SW 1271 (cell line): ENCODE measurements at places on chromosomes 13 and 19.

GRCh38 chr19:12202250-12202649 is 39.4 kb downstream of the ZNF136 start:
- no peak for DNase-seq

DNA sequence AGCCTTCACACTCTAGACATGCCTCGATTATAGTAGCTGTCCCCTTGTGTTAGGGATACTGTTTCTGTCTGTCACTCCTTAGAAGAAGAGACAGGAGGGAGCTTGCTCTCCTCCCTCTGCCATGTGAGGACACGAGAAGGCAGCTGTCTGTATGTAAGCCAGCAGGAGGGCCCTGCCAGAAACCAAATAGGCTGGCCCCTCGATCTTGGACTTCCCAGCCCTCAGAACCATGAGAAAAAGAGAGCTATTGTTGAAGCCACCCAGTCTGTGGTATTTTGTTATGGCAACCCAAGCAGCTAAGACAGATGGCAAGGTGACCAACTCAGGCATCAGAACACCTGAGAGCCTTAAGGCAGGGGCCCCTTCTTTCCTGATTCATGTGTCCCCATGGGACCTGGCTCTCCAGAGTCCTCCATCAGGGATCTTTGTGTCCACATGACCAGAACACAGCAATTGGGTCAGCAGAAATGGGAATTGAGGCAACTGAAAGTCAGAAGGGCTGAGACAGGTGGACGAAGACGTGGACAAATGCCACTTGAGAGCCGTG is 65.6 kb upstream of the NPAS1 start:
- DNase-seq = no peak

- no peak for DNase-seq
Observed at GRCh38 chr13:20711301-20712044, 8.0 kb downstream of the IL17D start.

DNA sequence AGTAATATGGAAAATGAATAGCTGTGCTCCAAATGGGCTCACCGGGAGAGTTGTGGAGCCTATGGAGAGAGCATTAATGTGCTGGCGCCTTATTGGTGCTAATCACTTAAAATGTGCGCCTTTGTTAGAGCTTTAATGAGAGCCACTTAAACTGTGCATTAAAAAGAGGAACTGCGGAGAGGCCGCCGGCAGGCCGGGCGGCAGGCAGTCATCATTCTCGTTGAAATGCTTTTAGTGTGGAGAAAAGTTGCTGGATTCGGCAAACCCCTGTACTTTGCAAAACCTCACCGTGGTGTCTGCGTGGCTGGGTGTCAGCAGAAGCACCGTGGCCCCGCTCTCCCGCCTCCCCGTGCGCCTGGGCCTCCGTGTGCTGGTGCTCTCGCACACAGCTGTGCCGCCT is 105.5 kb downstream of the KDM4B start:
- no peak for DNase-seq

DNA sequence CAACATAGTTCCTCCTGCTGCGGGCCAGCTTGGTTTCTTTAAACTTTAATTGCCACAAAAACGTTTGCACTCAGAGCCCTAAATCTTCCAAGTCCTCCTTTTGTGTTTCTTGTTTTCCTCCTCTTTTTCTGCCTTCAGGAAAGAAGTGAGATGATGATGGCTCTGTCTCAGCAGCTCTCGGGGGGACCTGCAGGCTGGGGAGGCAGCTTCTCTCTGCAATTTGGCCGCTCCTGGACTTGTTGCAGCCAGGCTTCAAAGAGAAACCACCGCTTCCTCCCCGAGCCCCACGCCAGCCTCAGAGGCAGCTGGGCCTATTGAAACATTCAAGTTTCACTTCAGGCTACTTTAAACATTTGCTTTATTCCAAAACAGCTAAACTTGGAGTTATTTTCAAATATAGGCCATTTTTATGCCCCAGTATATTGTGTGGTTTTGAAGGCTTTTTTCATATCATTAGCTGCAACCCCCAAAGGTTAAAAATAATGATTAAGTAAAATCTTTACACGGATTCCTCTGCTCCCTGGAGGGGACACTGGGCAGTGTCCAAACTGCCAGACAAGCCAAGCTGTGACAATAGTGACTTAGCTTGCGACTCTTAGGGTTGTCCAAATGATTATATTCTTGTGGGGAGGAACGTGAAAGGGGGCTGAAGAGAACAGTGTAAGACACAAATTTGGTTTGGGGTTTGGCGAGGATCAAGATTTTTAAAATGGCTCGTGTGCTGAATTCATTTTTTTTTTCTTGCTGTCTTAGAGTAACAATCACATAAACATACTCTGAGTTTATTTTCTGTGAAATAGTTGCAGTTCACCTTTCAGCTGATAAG is 330.8 kb downstream of the DLEU7 start:
- DNase-seq = no peak

DNA sequence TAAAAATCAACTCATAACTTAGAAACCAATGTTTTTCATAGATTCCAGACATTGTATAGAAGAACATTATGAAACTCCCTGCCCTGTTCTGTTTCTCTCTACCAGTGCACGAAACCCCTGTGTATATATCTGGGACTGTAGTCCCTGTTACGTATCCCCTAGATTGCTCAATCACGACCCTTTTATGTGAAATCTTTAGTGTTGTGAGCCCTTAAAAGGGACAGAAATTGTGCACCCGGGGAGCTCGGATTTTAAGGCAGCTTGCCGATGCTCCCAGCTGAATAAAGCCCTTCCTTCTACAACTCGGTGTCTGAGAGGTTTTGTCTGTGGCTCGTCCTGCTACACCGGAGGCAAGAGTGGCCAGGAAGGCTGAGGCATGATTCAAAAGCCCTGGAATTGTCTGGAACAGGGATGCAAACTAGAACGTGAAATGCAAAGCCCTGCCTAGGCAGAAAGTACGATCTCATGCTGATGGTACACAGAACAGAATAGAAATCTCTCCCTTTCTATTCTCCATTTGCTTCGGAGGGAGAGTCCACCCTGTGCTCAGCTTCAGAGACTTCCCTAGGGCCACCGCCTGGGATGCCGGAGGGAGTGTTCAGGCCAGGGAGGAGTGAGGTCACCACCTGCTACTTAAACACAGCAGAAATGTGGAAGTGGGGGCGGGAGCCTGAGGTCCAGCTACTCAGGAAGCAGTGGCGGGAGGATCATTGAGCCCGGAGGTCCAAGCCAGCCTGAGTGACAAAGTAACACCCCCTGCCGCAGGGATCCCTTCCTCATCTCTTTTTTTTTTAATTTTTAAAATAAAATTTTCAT is 758 bp upstream of the ZNF888 start:
- DNase-seq = no peak

- no peak for DNase-seq
Observed at GRCh38 chr19:13079542-13079986, 23.1 kb downstream of the LYL1 start.

GRCh38 chr19:39347332-39348164 is 5.3 kb downstream of the SAMD4B start:
- no peak for DNase-seq

GRCh38 chr19:50522881-50523280 is 9.2 kb upstream of the ASPDH start:
- no peak for DNase-seq

GRCh38 chr13:23427342-23427843 is 6.1 kb downstream of the SACS start:
- DNase-seq = no peak

DNA sequence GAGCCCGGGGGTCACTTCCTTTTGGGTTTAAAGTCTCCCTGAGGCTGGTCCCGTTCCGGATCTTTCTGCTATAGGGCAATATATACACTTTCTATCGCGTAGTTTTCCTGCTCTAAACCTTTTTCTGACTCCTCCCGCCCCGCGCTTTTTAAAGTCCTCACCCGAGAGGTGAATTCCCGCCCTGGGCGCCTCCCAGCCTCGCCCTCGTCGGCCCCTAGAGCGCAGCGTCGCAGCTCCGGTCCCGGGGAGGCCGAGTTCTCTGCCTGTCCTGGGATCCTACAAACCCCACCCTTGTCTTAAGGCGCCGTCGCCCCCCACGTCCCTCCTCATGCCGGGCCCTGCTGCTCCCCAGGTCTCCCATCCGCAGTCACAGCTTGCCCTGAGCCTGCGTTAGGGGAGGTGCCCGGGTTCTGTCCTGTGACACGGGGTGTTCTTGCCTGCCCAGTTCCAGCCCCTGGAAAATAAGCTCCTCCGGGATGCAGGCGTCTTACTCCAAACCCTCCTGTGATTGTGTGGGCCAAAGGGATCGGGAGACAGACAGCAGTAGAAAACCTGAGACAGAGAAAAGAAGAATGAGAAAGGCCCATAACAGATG is 491 bp downstream of the ZNF525 start:
- DNase-seq = no peak

- no peak for DNase-seq
Observed at GRCh38 chr19:5452594-5453565, 2.3 kb upstream of the ZNRF4 start.

- peak; percentile 26 for DNase-seq
Observed at GRCh38 chr13:113216254-113217048, 7.0 kb downstream of the CUL4A start.

- no peak for DNase-seq
Observed at GRCh38 chr19:31570718-31571117, 221.5 kb upstream of the TSHZ3 start.

DNA sequence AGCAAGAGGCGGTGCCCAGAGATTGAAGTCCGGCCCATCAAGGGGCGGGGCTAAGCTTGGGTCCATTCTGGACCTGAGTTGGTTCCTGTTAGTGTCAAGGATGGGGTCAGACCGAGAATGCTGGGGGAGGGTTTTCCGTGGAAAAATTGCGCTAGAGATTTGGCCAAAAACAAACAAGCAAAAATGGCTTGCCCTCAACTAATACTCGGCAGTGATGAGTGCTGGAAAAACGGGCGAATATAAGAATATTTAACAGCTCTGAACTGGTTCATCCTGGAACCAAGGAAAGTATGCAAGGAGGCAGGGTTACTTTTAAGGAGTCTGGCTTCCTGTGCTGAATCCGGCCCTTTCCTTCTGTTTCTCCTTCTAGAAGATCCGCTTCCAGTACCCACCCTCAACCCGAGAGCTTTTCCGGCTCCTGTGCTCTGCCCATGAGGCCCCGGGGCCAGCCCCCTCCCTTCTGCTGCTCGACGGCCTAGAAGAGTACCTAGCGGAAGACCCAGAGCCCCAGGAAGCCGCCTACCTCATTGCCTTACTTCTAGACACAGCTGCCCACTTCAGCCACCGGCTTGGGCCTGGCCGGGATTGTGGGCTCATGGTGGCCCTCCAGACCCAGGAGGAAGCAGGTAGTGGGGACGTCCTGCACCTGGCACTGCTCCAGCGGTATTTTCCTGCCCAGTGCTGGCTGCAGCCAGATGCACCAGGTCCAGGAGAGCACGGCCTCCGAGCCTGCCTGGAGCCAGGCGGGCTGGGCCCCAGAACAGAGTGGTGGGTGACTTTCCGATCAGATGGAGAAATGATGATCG is 880 bp downstream of the SWSAP1 start:
- no peak for DNase-seq

DNA sequence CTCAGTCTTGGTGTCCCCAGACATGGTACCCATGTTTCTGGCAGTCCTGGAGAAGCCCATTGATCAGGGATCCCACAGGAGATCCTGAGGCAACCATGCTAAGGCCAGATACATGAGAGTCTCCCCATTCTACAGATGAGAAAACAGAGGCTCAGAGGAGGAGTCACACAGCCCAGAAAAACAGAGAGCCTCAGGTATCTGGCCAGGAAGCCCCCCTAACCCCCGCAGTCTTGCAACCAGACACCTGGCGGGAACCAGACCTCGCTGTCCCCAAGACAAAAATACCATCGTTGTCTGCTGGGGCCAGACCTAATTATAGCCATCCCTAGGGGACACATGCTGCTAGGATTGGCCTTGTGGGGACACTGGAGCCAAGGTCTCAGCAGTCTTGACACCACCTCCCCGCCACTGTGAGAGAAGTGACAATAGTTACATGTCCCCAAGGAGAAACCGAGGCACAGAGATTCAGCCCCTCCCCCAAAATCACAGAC is 1.6 kb upstream of the PDE4C start:
- DNase-seq = no peak

DNA sequence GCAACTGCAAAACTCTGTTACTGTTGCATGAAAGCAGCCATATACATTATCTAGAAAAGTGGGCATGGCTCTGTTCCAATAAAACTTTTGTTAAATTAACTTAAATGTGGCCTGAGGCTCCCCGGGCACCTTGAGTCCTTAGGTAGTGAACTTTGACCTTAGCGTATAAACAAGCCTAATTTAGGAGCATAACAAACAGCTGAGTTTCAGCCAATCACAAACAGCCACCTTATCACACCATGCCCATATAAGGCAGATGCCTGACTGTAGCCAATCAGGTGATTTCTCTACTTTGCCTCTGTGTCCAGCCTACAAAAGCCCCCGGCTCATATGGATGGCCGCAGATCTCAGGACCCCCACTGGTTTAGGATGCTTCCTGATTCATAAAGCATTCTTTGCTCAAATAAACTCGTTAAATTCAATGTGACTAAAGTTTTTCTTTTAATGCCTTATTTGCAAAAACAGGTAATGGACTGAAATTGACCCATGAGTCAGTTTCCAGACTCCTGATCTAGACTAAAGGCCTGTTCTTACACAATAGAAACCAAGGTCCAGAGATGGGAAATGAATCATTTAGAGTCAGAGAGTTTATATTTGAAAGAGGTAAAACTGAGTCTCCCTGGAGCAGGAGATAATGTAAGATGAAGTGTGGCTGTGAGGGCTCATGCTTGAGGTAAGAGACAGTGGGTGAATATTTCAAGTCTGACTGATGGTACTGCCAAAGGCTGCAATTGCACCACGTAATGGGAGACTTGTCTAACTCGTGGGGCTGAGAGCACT is 130.2 kb downstream of the FGF9 start:
- DNase-seq = no peak

- DNase-seq = no peak
Observed at GRCh38 chr13:48185018-48185417, 48.0 kb upstream of the ITM2B start.

DNA sequence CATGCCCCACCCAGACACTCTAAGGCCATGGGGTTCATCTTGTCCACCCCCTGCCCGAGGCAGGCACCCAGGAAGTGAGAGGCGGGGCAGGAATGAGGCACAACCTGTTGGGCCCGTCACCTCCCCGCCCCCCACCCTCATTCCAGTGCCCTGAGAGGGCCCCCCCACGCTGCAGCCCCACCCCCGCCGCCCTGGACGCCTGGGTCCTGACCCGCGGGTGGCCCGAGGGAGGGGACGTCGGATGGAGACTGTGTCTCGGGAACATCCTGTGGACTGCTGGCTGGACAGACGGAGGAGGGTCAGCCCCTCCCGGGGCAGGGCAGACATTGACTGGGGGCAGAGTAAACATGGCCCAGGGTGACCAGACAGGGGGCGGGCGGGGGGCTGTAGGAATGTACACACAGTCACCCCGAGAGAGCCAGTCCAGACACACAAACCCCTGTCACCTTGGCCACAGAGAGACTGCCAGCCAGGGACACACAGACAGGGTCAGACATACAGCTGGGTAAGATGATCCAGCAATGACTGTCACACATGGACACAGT is 7.4 kb upstream of the JUNB start:
- no peak for DNase-seq
